NCI-H2171 treated with DMSO at 0.1 percent for 48 hours (cell line): ENCODE measurements at places on chromosomes 2 and 18.
A peak's percentile ranks its signal among the peaks of the same experiment; 100 is the strongest.

DNA sequence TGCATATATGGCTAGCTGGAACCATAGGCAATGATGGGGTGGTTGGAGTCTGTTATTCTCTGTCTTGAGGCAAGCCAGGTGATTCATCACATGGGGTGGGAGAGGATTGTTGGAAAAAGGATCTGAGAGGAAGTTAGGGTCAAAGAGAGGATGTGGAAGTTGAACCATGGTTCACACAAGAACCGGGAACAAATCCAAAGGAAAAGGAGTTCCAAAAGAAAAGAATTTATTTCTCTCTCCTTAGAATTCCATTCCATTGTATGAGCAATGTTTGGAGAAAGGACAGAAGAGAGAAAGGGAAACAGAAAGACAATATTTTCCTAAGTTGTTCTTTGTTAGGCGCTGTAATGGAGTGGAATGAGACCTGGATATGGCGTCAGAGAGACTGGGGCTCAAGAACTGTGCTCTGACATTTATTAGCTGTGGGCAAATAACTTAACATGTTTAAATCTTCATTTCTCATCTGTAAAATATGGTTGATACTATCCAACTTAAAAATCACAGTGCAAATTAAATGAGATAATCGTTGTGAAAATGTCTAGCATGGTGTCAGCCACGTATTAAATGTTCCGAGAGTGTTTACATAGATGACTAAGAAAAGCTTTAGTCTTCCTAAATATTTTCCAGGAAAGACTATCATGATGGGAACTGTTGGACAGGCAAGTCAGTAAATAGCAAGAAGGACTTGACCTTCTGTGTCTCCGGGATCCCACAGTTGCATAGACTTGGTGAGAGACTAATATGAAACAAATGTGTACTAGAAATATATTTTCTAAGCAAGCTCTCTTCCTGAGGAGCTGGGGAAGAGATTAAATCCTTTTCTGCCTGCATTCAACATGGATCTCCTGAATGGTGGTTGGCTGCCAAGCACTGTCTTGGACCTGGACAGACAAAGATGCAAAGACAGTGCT lies 71.4 kb downstream of the TRIB2 start:
- no peak for DNase-seq

GRCh38 chr2:113238871-113239839 lies 39.6 kb downstream of the PAX8 start:
- no peak for DNase-seq

DNA sequence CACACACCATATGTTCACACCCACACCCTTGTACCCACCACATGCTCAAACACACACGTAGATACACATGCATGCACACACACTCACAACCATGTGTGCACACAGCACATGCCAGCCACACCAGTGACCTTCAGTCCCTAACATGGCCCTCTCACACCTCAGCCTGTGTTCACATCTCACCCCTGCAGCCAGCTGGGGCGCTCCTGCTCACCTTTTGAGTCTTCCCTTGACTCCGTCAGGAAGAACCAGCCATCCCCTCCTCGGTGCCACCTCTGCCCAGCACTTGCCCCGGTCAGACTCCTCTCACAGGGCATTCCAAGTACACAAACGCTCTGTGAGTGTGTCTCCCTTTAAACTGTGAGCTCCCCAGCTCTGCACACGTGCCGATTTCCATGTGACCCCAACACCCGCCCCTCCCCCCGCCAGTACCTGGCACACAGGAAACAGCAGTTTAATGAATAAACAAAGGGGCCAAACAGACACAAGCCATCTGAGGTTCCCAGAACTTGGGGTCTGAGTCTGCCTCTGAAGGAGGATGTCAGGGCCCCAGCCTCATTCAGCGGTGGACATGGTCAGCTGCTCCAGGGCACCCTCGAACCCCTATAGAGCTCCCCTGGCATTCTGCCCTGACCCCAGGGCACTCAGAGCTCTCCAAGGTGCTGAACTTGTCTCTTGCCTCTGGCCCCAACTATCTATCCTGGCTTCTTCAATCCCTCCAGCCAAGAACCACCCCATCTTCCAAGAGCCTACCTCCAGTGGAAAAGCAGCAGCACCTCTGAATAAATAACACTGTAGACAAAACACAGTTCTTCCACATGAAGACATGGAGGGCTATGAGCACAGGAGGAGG lies 252.9 kb downstream of the ATAD2B start:
- DNase-seq, result no peak

DNA sequence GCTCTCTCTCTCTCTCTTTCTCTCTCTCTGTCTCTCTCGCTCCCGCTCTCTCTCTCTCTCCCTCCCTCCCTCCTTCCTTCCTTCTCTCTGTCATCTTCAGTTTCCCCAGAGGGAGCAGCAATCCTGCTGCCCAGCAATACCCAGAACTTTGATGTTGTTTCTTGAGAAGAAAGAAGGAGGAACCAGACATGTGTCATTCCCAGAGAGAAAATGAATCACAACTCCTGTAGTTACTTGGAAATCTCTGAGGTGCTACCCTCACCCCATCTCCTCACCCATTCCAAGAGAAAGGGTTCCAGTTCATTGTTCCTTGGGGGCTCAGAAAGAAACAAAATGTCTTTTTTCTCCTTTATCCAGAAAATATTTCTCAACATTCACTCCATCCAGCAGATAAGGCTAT lies 449.1 kb downstream of the TNS1 start:
- no peak for DNase-seq

- DNase-seq, result no peak
Observed at GRCh38 chr2:38037757-38038621, 38.0 kb downstream of the CYP1B1 start.

DNA sequence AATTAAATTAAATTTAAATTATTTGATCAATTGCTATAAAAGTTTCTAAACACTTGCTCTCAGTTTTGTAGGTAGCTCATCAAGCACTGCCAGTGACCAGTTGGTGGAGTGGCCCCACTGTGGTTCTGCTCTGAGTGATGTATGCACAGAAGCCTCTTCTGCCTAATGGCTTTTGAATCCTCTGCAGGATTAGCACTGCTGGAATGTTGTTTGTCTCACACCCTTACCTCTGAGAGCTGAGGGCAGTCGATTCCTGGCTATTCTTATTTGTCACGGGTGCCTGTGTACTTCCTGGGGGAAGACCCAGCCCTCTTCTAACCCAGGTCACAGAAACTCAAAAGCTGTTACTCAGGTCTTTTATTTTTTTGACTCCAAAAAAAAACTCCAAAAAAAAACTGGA lies 9.5 kb downstream of the CAPN14 start:
- DNase-seq, result no peak

DNA sequence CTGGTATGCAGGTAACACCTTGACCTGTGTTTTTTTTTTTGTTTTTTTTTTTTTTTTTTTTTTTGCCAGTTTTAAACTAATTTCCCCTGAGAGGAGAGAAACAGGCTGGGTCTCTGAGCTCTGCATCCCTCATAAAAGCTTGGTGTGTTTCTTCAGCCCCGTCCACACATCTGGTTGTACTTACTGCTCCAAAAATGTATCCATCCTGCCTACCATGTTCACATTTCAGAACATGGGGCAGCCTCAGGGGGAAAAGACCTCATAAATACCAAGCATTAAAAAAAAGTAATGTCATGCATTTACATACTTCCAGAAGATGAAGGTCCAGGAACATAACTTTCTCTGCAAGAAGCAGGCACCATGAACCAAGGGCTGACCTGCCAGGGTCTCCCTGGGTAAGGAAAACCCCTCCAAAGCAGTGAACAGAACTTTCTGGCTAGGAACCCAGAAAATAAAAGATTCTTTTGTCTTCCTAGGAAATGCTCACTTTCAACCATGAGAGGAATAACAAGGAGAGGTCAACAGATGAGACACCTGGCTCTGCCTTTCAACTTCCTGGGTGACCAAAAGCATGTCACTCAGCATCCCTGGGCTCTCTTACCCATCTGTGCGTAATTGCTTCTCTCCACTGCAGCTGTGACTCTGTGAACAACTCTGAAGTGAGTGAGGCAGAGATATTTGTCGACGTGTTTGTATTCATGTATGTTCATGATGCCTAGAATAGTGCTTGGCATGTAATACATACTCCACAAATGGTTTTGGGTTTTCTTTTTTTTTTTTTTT lies 118.6 kb downstream of the MCFD2 start:
- peak; percentile 20 for DNase-seq

GRCh38 chr2:48034295-48034694 lies 128.0 kb upstream of the FBXO11 start:
- no peak for DNase-seq

GRCh38 chr18:50775207-50775606 lies 44.6 kb downstream of the MRO start:
- DNase-seq, result no peak

DNA sequence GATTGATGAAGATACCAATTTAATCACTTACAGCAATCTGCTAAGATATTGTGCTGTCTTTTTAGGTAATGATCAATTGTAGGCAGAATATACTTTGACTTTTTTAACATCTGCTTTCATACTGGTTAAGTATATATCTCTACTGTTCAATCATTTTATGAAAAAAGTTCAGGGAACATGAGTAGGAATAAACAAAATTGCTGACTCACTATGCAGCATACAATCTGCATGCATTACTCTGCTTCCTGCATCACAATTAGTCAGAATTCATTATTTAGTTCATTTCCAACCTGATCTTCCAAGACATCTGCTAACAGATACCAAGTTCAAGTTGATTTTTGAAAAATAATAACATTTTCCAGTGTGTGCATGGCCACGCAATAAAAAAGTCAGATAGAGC lies 1430.4 kb upstream of the LRRTM1 start:
- DNase-seq, result no peak

GRCh38 chr2:196103626-196104025 lies 35.0 kb upstream of the DNAH7 start:
- DNase-seq, result no peak

GRCh38 chr2:232573042-232573441 lies 22.6 kb downstream of the EIF4E2 start:
- no peak for DNase-seq

DNA sequence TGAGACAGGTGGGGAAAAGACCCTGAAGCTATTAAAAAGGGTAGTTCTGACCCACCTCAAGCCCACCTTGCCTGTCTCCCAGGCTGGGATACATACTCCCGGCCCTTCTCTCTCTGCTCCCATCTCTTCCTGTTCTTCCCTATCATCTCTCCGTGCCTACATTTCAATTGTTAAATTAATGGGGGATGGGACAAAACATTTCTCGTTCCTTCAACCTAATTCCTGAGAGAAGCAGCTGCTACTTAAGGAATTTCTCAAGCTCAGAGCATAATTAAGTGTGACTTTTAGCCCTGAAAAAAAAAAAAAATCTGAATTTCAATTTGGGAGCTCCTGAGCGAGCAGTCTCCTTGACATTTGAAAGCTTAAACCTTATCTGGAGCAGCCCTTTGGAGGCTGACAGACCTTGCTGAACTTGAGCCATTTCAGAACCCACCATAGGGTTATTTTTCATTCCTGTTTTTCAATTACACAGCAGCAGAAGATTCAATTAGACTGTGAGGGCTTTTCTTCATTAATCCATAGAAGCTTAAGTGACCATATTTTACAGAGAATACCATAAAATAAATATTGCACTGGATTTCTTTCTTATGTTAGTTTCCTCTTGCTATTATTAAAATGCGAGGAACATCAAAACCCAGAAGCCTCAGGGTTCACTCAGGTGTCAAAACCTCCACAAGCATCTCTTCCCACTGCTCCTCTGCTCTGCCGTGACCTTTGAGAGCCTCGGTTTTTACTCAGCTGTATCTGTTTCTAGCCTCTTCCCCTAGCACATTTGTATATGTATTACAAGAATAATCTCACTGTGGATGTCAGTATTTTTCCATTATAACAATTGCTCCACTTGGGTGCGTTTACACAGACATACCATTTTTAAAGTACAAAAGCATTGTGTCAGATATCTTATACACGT lies 125.7 kb downstream of the B3GNT2 start:
- no peak for DNase-seq

GRCh38 chr2:19000776-19001175 lies 357.6 kb downstream of the OSR1 start:
- no peak for DNase-seq

- no peak for DNase-seq
Observed at GRCh38 chr2:136022396-136023146, 37.1 kb upstream of the DARS1 start.

DNA sequence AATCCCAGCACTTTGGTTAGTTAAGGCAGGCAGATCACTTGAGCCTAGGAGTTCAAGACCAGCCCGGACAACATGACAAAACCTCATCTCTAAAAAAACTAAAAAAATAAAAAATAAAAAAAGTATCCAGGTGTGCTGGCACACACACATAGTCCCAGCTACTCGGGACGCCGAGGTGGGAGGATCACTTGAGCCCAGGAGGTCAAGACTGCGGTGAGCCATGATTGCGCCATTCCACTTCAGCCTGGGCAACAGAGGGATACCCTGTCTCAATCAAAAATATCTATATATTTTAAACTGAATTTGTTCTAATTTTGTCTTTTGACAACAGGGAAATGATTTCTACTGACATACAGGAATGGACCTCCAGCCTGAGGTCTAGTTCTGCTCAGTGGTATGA lies 73.3 kb upstream of the MBOAT2 start:
- DNase-seq, result no peak

DNA sequence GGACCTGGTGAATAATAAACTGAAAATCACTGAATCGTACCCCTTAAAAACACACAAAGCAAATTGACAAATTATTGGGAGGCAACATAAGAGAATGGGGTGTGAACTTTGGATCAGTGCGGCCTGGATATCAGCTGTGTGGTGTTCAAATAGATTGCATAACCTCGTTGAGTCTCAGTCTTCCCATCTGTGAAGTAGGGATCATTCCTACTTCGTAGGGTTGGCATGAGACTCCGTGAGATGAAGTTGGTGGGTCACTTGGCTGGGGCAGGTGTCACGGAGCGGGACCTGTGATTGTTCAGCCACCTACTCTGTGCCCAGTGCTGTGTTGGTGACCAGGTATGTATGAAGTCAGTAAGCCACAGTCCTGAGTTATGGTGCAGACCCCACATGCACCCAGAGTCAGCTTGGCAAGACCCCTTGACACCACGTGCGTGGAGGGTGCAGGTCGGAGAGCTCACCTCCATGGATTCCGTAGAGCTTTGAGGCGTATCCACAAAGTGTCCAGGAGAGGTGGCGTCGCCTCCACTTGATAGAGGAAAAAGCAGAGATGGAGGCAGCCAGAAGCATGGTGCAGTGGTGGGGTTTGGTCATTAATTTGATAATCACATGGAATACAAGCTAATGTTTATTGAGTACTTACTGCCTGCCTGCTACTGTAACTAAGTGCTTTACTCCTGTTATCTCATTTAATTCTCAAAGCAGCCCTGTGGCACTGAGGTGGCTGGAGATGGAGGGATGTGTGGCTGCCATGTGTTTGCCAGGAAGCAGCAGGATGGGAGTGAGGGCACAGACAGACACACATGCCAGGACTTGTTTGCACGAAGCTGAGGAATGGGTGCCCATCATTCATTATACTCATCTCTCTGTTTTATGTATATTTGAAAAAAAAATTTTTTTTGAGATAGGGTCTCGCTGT lies 35.8 kb downstream of the HPCAL1 start:
- DNase-seq, result no peak

DNA sequence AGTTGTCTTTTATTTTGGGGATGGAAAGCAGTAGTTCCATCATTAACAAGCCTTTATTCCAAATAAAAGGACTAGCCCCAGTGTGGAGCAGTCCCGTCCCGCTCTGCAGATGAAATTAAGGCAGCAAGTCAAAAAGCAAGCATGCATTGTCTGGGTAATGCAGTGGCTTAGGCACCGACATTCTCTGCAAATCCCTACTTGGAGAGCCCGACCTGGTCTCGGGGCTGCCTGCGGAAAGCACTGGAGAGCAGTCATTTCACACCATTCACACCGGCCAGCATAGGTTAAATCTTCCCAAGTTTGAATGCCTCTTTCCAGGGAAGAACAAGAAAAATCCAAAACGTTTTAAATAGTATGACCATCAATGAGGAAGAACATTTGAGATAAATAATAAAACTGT lies 24.4 kb upstream of the RAB12 start:
- no peak for DNase-seq
